ENCODE measurements at places on chromosomes 3 and 15.

DNA sequence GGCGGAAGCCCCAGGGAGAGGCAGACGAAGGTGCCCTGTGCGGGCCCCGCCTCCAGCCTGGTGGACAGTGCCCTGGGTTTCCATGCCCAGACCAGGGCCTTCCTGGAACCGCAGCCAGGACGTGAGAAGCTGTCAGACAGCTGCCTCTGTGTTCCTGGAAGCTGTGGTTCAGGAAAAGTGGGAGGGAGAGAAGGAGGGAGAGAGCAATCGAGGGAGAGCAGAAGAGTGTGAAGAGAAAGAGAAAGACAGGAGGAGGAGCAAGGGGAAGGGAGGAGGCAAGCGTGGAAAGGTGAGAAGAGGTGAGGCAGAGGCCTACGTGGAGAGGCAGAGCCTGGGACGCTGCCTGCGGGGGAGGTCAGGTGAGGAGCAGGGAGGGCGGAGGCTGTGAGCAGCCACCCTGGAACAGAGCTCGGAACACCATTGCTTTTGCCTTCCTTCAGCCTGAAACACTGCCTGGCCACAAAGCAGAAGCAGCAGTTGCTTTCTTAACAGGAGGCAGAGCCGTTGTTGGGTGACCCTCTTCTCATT lies 18.6 kb downstream of the ZDHHC19 start:
- peak; percentile 35 for DNase-seq

DNA sequence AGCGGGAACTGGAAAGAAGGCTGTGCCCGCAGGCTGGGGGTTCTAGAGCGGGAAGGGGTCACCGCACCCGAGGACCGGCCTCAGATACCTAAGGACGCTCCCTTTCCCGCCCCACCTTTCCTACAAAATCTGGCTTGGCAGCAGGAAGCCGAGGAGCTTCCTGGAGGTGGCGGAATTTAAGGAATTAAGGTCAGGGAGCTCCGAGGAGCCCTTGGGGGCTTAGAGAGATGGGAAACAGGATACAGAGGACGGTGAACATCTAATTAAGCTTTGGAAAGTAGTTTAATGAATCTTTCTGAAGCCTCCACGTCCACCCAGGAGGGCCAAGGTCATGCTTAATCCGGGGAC lies 507 bp upstream of the AP3B2 start:
- no peak for DNase-seq

GRCh38 chr3:24838533-24838932 lies 343.9 kb upstream of the THRB start:
- no peak for DNase-seq

DNA sequence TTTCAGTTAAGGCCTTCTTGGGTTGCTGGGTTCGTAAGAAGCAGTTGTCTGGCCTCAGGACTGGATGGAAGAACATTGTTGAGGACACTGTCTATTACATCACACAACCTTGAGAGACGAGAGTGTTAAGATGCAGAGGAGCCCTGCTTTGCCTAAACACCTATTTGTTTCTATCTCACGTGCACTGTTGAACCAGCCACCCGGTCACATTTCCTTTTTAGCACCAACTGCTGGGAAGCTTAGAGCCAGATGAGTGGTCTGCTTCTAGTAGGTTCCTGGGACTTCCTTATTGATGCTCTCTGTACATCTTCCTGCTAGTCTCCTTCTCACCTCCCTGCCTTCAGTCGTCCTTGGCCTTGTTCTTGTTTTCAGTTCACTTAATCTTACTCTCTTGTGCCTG lies 22.3 kb downstream of the CAND2 start:
- no peak for DNase-seq

- DNase-seq = no peak
Observed at GRCh38 chr3:126342991-126343648, 14.1 kb downstream of the KLF15 start.

GRCh38 chr3:129441215-129441614 lies 1.2 kb downstream of the IFT122 start:
- DNase-seq = no peak

DNA sequence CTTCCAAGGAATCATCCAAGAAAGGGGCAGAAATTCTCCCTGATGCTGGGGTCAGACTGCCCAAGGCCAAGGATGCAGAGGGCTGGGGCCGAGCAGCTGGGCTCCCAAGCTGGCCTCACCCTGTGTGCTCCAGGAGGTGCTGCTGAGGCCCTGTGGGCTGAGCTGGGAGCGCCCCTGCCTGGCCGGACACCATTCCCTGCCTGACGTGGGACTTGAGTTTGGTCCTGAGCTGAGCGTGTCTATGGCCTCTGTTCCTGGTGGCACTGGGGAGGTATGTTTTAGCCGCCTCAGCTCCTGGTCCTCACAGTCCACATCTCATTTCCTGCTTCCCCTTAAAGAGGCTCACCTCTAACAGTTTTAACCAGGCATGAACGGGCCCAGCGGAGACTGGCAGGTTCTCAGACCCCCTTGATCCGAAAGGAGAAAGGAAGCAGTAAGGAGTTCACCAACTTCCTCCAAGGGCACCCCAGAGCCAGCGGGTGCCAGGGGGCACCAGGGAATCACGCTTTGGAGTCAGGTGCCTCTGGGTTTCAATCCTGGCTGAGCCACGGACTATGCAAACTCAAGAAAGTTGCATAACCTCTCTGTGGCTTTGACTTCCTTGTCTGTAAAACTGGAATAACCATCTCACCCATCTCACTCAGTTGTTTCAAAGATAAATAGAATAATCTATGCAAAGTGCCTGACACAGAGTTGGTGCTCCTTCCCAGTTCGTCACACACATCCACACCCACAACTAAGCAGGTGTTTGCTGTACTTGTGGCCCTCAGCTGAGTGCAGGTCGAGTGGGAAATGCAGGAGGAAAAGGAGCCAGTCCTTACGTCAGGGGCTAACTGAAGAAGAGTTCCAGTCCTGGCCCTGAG lies 48.6 kb downstream of the SLC12A8 start:
- no peak for DNase-seq

DNA sequence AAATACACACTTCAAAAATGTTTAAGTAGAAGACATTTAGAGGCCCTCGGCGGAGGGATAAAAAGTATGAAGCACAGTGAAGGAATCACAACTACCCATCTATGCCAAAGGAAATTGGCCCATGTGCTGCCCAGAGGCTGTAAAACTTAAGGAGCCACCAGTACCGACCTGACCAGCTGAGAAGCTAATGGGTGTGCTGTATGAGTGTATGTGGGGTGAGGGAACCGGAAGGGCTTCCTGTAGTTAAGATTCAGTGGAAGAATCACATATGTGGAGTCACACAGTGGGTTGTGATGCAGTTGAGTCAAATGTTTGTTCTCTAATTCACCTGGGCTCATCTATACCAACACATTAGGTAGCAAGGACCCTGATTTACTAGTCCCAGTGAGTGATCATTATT lies 516.0 kb upstream of the IL12A start:
- DNase-seq = no peak

DNA sequence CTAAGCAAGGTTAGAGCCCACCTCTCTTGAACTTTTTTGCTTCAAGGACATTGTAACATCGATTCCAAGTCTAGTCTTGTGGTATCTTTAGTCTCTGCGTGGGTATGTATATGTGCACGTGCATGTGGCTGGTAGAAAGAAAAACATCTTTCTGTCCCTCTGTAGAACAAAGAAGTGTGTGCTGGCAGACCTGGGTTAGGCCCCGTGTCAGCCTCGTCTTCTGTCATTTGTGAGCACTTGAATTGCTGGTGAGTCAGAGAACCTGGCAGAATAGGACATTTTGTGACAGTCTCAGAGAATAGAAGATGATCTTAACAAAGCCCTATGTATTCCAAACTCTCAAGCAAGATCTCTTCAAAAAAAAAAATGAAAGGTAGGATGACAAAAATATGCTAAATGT lies 102.2 kb upstream of the ATP10A start:
- no peak for DNase-seq

GRCh38 chr3:121436641-121437040 lies 109.1 kb downstream of the POLQ start:
- DNase-seq = peak; percentile 41

DNA sequence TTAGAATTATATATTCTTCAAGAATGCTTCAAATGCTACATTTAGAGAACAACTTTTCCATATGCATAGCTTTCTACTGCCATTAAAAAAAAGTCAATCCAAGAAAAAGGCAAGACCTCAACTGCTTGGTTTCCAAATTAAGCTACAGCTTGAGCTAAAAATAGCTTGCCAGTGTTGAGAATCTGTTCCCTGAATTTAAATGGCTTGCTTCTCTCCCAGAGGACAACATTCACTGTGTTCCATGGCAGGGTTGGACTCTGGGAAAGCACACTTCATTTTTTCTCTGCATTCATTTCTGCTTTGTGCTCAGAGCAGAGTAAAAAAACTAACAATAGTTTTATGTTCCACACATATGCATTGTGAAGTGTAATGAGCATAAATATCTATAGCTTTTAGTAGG lies 50.3 kb upstream of the ACTL6A start:
- DNase-seq = peak; percentile 54

DNA sequence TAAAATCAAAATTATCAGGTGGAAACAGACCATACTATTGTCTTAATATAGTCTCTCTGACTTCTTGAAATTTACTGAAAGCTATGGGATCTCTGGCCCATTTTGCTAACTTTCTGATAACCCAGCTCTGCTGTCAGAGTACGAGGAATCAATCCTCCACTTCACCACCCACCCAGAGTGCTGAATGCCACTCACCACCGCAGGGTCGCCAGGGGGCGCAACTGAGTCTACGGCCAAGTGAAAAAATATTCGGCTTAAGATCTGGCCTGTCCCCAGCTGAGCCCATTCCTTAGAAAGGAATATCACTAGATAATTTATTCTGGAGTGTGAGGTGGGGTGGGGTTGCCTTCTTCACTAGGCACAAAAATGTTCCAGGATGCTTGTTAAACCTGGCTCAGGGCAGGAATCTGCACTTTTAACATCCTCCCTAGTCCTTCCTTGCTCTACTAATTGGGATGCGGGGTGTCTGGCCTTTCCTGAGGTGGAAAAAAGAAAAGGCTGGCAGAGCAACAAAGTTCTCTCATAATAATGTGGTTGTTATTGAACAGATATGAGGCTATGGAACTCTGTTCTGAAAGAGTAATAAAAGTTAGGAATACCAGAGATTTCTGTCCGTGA lies 520.6 kb downstream of the MFSD1 start:
- DNase-seq = peak; percentile 9

- DNase-seq = no peak
Observed at GRCh38 chr3:18249126-18249525, 176.0 kb downstream of the SATB1 start.

DNA sequence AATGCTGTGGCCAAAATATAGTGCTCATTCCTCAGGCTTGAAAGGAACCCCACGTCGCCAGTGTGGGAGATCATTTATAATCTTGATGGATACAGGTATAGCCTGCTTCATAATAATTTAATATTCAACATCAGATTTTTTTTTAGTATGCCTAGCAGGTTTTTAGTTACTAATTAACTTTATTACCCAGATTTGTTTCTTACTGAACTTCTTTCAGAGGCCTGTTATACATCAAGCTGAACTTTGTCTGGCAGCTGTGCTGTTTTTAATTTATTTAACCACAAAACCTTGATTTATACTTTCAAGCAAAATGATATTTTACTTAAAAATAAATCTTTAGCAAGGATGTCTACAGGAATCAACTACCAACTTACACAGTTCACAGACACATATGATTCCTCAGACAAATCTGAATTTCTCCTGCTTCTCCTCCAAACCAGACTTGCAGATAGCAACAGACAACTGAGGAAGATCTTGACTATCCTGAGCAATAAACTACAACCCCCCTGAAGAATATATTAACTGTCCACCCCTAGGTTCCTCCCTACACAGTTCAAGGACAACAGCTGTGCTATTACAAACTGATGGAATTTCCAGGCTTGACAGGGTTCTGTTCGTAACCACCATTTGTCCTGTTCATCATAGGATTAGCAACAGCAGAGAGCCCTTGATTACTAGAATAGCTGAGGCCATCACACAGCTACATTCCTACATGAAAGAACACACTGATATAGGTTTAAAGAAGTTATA lies 610 bp downstream of the MAP4 start:
- DNase-seq = peak; percentile 76

DNA sequence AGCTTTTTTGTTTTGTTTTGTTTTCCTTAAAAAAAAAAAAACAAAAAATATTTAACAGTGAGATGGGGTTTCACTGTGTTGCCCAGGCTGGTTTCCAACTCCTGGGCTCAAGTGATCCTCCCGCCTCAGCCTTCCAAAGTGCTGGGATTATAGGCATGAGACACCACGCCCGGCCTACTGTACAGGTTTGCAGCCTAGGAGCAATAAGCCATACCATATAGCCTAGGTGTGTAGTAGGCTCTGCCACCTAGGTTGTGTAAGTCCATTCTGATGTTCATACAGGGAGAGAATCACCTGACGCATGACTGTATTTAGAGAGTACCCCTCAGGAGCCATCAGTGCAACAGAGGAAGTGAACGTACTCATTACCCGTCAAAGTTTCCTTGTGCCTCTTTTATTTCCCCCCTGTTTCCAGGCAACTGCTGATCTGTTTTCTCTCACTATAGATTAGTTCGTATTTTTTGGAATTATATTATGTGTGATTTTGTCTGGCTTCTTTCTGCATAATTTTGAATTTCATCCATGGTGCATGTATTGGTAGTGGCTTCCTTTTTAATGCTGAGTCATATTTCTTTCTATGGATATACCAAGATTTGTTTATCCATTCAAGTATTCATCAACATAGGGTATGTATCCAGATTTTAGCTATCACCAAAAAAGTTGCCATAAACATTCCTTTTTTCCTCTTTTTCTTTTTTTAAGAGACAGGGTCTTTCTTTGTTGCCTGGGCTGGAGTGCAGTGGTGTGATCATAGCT lies 9.9 kb downstream of the ACAD9 start:
- DNase-seq = no peak

GRCh38 chr3:124770336-124771082 lies 40.3 kb downstream of the UMPS start:
- DNase-seq = peak; percentile 94

DNA sequence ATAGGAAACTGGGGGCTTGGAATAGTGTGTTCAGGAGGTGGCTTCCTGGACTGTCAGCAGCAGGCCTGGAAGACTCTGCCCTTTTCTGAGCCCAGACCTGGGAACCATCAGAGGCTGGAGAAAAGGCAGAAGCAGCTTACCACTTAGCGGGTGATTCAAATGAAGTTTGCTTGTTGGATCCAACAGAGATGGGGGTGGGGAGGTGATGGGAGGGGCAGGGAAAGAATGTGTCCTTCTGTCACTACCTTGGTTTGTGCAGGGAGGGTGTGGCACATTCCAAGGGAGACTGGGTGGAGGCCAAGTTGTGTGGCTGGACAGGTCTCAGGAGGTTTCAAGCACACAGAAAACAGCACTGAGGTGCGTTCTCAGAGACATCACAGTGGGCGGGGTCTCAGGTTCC lies 58.8 kb downstream of the TRAK1 start:
- no peak for DNase-seq

DNA sequence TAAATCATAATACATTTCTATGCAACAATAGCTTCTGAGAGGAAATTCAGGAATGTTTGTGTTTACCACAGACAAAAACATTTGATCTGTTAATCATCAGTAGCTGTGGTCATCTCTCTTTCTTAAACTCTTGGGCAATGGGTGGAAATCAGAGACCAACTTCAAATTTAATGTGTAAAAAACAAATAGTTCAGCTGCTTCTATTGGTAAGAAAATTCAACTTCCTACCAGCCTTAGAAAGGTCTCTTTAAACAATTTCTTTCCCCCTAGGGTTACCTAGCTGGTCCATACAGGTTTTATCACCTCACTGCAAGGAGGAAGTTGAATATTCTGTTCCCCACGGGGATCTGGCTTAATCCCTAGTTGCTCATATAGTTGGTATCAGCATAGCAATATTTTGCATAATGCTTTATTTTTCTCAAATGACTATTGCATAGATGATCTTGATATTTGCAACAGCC lies 20.3 kb upstream of the PPP4R2 start:
- DNase-seq = no peak

Measured in tongue (tissue), 3 donors.